ENCODE measurements at places on chromosomes 2 and 18. TPM values are rescaled to one million over a fixed set of nuclear protein-coding genes. Genes with fewer than 3 reads are reported as not detected.
A peak's percentile ranks its signal among the peaks of the same experiment; 100 is the strongest.

GRCh38 chr18:64164883-64165282, 16.0 kb upstream of the LINC00305 start:
- no peak for DNase-seq

GRCh38 chr2:6937582-6937981, 20.4 kb downstream of the RNF144A start:
- DNase-seq, result peak; percentile 65

GRCh38 chr2:239855863-239856587, 169.1 kb downstream of the NDUFA10 start:
- DNase-seq, result no peak

Gene PROC
- 0.37 TPM for total RNA-seq

- no peak for DNase-seq
Measured at GRCh38 chr2:82344670-82345069, 2040.1 kb upstream of the LRRTM1 start.

Gene ANKRD53
- total RNA-seq, result 0.54 TPM

- no peak for DNase-seq
Measured at GRCh38 chr18:38481576-38481975, 916.0 kb upstream of the CELF4 start.

GRCh38 chr18:23171581-23172156, 36.4 kb downstream of the CABLES1 start:
- no peak for DNase-seq

- DNase-seq, result peak; percentile 1
Measured at GRCh38 chr2:29238497-29238896, 123.3 kb downstream of the CLIP4 start.

Gene COL6A3
- total RNA-seq, result 0.17 TPM

DNA sequence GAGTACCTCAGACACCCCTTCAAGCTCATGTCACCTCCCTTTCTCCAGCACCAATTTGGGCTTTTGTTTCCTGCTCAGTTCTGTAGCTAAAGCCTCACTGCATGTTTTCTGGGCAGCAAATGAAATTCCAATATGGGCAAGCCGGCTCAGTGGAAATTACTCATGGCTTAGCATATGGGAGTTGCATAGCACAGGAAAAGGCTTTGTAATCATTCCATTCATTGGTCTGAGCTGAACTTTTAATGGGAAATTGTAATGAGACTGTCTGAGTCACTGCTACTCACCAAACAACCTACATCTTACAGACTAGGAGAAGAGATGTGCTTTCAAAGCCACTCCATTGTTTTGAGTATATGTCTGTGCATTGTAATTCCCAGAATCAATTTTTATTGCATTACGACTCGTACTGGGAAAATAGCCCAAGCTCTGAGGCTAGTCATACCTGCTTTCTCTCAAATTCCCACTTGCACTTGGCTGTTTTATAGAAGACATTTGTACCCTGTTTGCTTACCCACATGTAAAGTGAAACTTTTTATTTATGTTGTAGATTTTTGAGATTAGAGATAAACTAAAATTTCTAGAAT, 139.5 kb upstream of the LRATD1 start:
- no peak for DNase-seq

- no peak for DNase-seq
Measured at GRCh38 chr2:100485396-100485795, 15.1 kb downstream of the NMS start.

Gene MRO
- total RNA-seq, result not detected

DNA sequence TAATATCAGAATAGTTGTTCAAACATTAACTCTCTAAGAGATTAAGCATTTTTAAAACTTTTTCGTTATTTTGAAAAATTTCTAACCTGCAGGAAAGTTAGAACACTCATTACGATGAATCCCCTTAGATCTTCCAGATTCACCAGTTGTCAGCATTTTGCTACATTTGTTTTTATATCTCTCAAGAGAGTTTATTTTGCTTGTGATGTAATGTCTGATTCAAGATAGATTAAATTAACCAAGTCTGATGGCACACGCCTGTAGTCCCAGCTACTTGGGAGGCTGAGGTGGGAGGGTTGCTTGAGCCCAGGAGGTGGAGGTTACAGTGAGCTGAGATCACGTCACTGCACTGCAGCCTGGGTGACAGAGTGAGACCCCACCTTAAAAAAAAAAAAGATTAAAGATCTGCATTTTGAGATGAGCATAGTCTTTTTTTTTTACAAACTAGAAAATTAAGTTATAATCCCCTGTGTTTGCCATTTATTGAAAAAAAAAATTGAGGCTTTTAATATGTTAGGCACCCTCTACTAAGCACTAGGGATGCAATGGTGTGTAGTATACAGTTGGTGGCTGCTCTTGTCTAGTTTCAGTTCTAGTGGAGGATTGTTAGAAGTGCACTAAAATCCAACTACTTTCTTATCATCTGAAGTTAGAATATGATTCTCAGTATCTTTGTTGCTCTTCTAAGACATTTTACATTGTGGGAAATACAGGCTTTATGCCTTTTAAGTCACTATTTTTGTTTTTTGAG, 20.9 kb downstream of the RAB10 start:
- DNase-seq, result no peak

DNA sequence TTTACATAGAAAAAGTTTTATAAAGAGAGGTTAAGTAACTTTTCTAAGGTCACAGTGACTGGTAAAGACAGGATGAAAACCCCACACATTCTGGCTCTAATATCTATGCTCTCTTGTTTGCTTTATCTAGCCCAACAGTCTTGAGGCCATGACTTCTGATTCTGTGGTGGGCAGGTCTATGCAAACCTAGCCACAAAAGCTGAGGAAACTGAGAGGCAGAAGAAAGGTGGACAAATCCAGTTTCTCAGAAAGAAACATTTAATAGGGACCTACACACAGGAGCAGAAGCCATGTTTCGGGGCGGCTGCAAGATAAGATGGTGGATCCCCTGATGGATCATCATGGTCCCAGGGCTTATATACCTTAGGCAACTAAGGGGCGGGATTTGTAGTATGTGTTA, 21.8 kb downstream of the HSPD1 start:
- DNase-seq, result no peak

- DNase-seq, result peak; percentile 10
Measured at GRCh38 chr18:77061946-77062517, 70.6 kb downstream of the MBP start.

DNA sequence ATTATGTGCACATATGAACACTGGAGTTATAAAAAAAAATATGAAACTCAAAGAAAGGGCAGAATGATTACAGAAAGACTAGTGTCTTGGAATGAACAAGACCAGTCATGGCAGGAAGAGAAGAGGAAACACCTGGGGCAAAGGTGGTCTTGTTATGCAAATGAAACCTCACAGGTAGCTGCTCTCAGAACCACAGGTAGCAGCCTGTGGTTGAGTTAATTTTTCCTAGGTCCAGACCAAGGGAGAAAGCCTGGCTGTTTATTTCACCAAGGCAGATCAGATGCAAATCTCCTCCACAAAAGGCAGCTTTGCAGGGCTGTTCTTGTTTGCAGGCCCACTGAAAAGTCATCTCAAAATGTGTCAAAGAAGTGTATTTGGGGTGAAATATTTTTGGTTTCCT, 785.8 kb downstream of the RNF144A start:
- DNase-seq, result no peak

Gene FHL2
- total RNA-seq, result 70.4 TPM

DNA sequence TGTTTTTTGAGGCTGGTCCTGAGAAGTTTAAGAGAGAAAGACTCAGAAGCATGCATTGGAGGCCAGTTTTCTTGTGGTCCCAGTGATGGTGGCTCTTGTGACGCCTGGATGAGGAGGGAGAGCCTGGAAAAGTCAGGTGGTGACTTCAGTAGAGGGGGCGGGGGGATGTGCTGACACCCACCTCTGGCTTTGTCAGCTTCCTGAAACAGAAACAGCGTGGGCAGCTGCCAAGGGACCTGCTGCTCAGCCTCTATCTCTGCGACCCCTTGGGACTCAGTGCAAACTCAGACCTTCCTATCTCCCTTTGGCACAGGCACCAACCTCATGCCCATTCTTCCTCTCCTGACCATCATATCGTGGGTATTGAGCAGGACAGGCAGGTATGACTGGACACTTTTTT, 6.4 kb downstream of the TGFBRAP1 start:
- DNase-seq, result no peak
